ENCODE measurements at places on chromosomes 5 and 9. TPM values are rescaled to one million over a fixed set of nuclear protein-coding genes. Genes with fewer than 3 reads are reported as not detected.

SLCO4C1 gene
- total RNA-seq, result not detected

DNA sequence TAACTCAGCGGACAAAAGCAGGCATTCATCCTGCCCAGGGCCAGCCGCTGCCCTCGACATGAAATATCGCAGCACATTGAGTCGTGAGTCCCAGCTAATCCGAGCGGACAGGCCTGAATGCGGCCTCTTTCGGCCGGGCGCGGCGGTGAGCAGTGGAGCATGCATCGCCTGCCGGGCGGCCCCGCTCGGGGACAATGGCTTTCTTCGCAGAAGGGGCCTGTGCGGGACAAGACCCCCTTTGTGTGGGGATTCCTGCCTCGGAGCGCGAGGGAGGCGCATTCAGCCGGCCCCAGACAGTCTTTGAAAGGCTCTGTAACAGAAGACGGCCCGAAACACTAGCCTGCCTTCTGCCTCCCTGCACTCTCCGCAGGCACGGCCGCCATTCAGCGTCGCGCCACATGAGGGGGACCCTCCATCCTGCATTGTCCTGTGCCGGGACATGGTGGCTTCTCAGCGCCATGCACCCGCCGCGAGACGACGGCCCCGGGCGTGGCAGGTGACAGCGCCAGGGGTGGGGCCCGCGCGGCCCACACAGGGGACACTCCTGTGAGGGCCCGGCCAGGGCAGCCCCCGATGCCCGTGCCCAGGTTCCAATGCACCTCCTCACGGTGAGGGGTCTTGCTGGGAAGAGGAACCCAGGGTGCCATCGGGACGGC lies 52.0 kb downstream of the EXD3 start:
- H3K27ac ChIP-seq, result no peak overlapping the region
- no peaks in the 10 kb centered on the region for H3K36me3 ChIP-seq
- no peaks in the 10 kb centered on the region for H3K4me1 ChIP-seq
- no peaks in the 10 kb centered on the region for H3K27me3 ChIP-seq

DNA sequence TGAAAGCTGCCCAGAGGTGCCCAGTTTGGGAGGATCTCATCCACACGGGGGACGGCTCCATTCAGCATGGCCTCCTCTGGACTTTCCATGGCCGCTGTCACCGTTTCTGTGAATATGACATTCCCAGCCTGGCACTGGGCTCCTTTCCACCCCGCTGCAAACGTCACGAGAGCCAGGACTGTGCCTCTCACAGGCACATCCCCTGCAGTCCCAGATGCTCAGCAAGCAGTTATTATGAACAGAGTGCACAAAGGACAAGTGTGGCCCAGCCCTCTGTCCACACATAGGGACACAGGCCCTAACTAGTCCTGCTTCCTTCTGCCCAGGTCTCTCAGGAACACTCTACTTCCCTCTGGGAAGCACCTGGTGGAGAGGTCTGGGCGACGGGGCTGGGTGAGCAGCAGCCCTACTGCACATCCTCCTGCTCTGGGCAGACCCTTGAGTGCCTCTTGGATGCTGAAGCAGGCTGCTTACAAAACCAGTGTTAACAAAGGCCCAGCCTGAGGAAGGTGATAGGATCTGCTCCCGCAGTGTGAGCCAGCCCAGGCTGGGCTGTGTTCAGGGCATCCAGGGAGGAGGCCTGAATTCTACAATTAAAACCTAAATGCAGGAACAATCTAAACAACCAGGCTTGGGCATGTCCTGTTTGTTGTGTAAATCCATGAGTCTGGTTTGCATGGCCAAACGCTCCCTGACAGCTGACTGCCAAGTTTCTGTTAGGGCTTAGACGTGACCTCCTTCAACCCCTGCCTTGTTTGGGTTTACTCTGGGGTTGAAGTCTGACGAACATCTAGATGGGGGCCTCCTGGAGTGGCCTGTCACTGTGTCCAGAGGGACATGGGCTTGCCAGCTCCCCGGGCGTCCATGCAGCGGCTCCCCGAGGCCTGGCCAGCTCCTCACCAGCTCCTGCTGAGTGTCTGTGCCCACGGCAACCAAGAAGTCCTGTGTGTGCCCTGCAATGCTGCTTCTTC lies 269.8 kb downstream of the GADD45G start:
- no peak overlapping the region for H3K4me3 ChIP-seq
- H3K27me3 ChIP-seq, result no peaks in the 10 kb centered on the region
- peaks cover 56% of the 10 kb centered on the region for H3K4me1 ChIP-seq
- no peaks in the 10 kb centered on the region for H3K36me3 ChIP-seq

DNA sequence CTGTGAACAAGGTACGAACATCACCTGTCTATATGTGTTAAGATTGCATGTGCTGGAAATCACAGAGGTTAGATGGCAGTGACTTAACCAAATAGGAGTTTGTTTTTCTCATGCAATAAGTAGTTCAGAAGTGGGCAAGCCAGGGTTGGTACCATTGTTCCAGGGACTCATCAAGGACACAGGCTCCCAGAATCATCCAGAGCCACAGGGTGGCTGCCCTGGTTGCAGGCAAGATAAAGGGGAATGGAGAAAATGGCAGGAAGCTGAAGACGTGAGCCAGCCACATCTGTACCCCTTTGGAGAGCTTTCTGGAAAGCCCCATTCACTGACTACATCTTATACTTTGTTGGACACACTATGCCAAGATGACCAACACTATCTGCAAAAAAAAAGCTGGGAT lies 126.0 kb upstream of the IL12B start:
- H3K27ac ChIP-seq, result no peak overlapping the region
- H3K4me3 ChIP-seq, result no peak overlapping the region
- DNase-seq, result peak; percentile 6
- no peaks in the 10 kb centered on the region for H3K36me3 ChIP-seq
- H3K27me3 ChIP-seq, result no peaks in the 10 kb centered on the region
- no peaks in the 10 kb centered on the region for H3K4me1 ChIP-seq

DNA sequence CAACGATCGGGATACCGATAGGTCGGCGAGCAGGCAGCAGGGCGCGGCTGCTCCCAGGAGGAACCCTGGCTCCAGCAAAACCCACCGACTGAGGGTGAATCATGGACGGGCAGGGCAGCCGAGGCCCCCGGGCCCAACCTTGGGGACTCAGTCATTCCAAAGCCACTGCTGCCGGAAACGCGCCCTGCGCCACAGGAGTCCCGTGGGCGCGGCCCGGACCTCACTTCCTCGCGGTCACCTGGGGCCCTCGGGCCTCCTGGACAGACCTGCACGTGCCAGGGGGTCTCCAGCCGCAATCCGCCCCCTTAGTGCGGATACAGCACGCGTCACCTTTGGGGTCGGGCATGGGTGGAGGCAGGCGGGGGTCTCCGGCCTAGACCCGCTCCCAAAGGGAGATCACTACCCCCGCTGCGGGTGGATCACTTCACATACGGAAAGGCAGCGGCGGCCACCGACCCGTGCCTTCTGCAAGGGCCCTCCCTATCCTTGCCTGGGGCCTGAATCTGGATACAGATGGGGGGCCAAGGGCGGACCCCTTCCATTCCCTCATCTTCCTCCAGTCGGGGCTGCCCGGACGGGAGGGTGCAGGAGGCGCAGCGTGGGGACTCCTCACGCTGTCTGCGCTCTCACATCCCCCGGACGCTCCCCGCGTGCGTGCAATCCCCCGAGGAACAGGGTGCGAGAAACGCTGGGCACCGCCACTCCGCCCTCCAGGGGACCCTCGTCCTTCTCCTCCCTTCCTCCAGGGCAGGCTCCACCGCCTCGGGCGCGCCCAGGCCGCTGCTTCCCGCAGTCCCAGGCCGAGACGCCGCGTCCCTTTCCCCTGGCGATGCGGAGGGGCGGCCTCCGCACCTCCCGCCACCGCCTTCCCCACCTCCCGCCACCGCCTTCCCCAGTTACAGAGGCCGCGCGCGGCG lies 586 bp downstream of the TXN start:
- H3K4me1 ChIP-seq, result peaks cover 45% of the 10 kb centered on the region
- peak overlapping the region; percentile 95 for H3K27ac ChIP-seq
- H3K36me3 ChIP-seq, result peaks cover under 1% of the 10 kb centered on the region
- peak; percentile 90 for DNase-seq
- no peaks in the 10 kb centered on the region for H3K27me3 ChIP-seq

GRCh38 chr9:114696814-114697544 lies 15.0 kb upstream of the TEX48 start:
- no peaks in the 10 kb centered on the region for H3K27me3 ChIP-seq
- no peak overlapping the region for H3K4me3 ChIP-seq
- peaks cover 14% of the 10 kb centered on the region for H3K4me1 ChIP-seq

GRCh38 chr5:42756606-42757601 lies at the start of gene CCDC152:
TSS of gene CCDC152 (plus strand) at chr5:42756818. CDS start at chr5:42759122, 2,304 bp downstream.
- no peak within 1 kb of the TSS for H3K27ac ChIP-seq
- no peak for DNase-seq
- H3K4me1 ChIP-seq, result no peaks in the 10 kb centered on the region
- no peaks in the 10 kb centered on the region for H3K27me3 ChIP-seq
- no peaks in the 10 kb centered on the region for H3K36me3 ChIP-seq
- peak within 1 kb of the TSS; percentile 2 for H3K4me3 ChIP-seq

- DNase-seq, result no peak
- no peaks in the 10 kb centered on the region for H3K27me3 ChIP-seq
- no peaks in the 10 kb centered on the region for H3K4me1 ChIP-seq
- no peak overlapping the region for H3K4me3 ChIP-seq
- no peaks in the 10 kb centered on the region for H3K36me3 ChIP-seq
- no peak overlapping the region for H3K27ac ChIP-seq
Measured at GRCh38 chr9:81719972-81720371, 30.6 kb upstream of the TLE1 start.

DNA sequence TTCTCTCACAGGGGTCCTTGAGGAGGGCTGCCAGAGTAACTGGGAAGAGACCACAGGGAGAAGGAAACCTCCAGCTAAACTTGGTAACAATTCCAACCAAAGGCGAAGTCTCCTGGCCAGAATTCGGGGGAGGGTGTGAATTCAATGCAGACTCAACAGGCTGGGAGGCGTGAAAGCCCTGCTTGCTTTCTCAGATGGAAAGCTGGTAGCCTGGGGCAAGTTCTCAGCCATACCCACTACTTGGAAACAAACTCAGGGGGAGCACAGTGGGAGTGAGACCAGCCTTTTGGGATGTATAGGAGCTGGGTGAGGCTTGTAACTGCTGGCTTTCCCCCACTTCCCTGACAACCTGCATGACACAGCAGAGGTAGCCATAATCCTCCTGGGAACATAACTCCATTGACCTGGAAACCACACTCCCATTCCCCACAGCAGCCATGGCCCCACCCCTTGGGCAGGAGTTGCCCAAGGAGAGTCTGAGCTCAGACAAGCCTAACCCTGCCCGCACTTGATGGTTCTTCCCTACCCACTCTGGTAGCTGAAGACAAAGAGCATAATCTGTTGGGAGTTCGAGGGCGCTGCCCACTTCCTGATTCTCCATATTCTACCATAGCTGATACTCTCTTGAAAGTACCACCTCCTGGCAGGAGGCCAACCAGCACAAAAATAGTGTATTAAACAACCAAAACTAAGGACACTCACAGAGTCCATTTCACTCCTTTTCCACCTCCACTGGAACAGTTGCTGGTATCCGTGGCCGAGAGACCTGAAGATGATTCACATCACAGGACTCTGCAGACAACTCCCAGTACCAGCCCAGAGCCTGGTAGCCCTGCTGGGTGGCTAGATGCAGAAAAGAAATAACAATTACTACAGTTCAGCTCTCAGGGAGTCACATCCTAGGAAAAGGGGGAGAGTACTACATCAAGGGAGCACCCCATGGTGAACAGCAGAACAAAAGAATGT lies 123.8 kb downstream of the FAM170A start:
- no peaks in the 10 kb centered on the region for H3K27me3 ChIP-seq
- H3K36me3 ChIP-seq, result no peaks in the 10 kb centered on the region
- H3K4me3 ChIP-seq, result no peak overlapping the region
- no peaks in the 10 kb centered on the region for H3K4me1 ChIP-seq

GRCh38 chr9:120921661-120922181 lies 4.9 kb downstream of the TRAF1 start:
- peak overlapping the region; percentile 83 for H3K27ac ChIP-seq

DNA sequence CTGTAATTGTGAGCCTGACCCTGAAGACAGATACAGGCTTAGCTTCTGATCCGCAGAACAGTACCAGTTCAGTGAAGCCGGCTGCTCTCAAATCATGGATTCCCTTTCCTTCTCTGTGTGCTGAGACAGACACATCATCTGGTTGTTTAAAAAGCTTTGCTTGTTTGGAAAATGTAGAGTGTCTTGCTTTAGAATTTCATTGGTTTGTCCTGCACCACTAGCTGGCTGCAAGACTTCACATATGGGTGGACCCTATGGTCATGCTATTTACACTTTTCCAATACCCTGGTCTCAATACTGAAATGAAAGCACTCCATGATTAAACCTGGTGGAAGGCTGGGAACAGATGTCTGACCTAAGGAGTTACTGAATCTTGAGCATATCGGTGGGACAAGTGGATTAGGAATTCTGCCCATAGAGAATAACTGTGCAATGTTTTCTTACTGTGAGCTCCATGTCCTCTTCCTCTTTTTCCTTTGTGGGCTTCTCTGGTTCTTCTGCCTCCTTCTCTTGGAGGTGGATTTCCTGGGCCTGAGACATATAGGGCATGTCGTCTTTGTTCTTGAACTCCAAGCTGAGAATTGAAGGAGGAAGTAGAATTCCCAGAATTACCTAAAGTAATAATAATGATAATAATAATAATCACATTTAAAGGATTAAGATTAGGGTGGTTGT lies 201.1 kb upstream of the KLF9 start:
- DNase-seq, result no peak
- no peak overlapping the region for H3K27ac ChIP-seq
- H3K36me3 ChIP-seq, result no peaks in the 10 kb centered on the region

DNA sequence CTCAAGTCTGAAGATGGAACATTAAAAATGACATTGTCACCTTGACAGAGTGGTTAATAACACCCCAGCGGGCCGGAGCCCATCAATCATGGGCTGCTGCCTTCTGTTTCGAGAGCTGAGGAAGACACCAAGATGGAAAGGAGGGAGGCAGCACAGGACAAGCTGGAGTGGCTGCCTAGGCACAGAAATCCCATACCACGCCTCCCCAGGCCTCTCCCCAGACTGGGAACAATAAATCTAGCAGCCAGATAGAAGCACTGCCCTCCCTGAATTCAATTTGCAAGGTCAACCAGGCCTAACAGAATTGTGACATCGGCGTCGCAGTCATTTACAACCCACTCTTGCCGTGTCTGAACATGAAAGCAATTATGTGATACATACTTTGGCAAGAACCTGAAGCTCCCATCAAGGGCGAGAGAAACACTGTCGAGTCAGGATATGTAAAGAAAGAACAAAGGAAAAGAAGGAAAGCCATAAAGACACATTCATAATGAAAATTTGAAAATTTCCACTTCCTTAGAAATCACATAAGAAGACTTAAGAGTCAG lies 35.4 kb upstream of the ZNF354A start:
- DNase-seq, result no peak
- H3K4me1 ChIP-seq, result no peaks in the 10 kb centered on the region
- no peak overlapping the region for H3K27ac ChIP-seq
- no peaks in the 10 kb centered on the region for H3K27me3 ChIP-seq
